ENCODE measurements at places on chromosomes 16 and 17.

DNA sequence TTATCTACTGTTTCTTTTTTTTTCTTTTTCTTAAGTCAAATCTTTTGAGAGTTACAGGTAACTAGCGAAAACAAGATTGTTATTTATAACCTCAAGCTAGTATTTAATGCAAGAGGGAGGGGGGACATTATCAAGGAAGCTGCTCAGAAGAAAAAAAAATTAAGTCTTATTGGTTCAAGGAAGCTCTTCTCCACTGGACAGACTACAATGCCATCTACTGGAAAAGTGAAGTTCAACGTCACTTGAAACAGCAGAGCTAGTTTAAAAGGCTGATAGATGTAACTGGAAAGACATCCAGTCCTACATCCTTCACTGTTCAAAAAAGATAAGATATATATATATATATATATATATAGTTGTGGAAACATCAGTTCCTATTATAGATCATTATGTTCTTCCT lies 418.0 kb upstream of the PSMD7 start:
- peak; percentile 44 for DNase-seq

DNA sequence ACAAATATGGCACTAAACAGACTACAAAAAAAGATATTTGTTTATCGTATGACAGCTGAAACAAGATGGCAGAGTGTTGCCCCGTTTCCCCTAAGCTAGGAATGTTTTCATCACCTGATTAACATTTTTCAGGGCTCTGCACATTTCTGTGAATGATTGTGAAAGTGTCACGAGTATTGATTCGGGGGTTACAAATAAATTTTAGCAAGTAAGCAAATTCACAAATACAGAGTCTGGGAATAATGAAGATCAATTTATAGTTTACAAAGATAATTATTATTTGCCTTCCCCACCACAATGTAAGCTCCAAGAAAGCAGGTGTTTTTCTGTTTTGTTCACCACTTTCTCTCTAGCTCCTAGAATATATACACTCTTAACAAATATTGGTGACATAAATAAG lies 361.2 kb upstream of the ERCC4 start:
- DNase-seq = no peak

- DNase-seq = no peak
Measured at GRCh38 chr17:524406-524950, 171.9 kb upstream of the RPH3AL start.

DNA sequence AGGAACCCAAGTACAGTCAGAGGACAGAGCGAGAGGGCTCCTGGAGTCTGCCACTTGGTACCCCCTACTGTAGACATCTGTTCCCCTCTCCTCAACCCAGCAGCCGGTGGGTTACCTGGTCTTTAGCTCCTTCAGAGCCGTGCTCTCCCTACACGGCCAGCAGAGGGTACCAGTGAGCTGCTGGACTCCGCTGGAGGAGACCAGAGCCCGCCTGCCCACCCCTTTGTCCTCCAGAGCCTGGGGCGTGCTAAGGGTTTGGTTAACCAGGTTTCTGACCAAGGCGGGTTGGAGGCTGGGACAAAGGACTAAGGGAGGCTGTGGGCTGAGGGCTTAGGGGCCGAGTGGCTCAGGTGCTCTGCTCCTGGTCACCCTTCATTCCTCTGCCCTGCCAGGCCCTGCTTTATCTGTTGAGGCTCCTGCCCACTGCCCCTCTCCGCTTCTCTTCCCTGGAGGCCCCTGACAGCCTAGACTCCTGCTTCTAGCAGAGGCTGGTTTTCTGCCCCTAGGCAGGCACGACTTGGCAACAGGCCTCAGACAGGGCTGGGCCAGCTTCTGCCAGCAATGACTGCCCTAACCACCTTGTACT lies 2.7 kb upstream of the HSD11B2 start:
- DNase-seq = peak; percentile 64

GRCh38 chr16:30567160-30567990 lies 4.1 kb downstream of the ZNF688 start:
- DNase-seq = no peak

DNA sequence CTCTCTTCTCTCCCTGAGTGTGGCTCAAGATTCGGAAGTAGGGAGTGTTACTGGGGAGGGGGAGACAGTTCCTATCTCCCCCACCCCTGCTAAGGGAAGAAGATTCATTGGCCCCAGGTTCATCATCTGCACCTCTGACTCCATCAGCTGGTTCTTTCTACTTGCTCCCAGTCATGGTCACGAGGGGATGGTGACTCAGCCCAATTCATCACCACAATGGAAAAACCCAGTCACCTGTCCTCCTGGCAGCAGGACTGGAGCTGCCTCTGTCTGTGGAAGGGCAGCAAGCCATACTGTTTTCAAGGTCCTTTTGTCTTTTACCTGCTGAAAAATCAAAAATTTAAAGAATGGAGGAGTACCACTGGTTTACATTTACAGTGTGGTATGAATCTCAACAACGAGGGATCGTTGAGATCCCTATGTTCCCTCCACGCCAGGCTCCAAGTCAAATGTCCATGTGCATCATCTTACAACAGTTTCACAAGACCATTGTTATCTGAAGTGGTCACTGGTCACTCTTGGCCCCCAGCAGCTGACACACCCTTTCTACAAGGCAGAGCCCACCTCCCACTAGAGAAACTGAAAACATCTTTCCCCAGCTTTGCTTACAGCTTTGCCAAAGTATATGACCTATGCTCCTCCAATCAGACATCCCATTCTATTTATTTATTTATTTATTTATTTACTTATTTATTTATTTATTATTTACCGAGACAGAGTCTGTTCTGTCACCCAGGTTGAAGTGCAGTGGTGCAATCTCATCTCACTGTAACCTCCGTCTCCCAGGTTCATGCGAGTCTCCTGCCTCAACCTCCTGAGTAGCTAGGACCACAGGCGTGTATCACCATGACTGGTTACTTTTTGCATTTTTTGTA lies 40.4 kb upstream of the NDRG4 start:
- DNase-seq = peak; percentile 44

DNA sequence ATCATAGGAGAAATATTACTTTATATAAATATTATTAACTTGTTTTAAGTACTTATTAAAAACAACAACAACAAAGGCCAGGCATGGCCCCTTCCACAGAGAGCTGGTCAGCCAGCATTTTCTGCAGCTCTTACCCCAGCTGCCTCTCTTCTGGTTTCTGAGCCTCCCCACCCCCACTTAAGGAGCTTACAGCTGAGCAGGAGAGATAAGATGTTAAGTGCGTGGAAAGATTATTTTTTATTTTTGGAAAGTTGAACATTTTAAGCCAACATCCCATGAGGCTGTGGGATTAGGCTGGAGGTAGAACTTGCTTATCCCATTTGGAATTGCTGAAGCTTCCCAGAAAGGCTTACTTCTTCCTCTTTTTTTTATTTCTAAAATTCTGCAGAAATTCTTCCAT lies 401.2 kb downstream of the SEC14L1 start:
- DNase-seq = no peak

DNA sequence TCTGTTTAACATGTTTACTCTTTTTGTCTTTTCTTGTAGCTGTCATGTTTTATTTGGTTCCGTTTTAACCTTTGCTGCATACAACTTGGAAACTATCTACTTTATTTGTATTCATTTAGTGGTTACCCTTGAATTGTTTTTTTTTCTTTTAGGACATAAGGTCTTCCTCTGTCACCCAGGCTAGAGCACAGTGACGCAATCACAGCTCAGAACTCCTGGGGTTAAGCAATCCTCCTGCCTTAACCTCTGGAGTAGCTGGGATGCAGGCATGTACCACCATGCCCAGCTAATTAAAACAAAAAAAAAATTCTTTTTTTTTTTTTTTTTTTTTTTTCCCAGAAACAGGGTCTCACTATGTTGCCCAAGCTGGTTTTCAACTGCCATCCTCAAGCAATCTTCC lies 29.8 kb upstream of the USP43 start:
- no peak for DNase-seq

- no peak for DNase-seq
Measured at GRCh38 chr16:86758932-86759331, 180.6 kb downstream of the FOXL1 start.

- no peak for DNase-seq
Measured at GRCh38 chr16:66147291-66147690, 219.2 kb upstream of the CDH5 start.

GRCh38 chr16:661184-661821 lies 6.6 kb upstream of the RHOT2 start:
- DNase-seq = no peak

DNA sequence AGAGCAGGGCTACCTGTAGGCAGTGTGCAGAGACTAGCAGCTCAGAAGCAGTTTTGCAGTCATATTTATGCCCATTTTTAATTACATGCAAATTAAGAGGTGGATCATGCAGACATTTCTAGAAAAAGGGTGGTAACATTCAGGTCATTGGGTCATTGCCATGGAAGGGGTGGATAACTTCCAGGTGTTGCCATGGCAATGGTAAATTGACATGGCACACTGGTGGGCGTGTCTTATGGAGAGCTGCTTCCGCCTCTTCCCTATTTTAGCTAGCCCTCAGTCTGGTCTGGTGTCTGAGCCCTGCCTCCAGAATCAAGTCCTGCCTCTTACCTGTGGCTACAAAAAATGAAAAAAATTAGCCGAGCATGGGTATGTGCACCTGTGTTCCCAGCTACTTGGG lies 2.8 kb upstream of the DNAI2 start:
- no peak for DNase-seq

DNA sequence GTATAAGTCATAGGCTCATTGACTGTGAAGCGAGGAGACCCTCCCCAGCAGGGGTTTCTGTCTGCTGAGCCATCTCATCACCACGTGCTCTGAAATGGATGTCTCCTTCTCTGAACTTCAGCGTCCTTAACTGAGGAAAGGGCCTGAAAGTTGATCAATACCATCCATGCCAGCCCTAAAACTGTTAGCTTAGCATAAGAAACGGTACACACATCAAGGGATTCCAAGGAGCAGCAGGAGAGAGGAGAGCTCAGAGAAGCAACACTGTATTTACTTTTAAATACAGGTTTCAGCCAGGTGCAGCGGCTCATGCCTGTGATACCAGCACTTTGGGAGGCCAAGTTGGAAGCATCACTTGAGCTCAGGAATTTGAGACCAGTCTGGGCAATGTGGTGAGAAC lies 248.9 kb upstream of the TNRC6C start:
- no peak for DNase-seq

DNA sequence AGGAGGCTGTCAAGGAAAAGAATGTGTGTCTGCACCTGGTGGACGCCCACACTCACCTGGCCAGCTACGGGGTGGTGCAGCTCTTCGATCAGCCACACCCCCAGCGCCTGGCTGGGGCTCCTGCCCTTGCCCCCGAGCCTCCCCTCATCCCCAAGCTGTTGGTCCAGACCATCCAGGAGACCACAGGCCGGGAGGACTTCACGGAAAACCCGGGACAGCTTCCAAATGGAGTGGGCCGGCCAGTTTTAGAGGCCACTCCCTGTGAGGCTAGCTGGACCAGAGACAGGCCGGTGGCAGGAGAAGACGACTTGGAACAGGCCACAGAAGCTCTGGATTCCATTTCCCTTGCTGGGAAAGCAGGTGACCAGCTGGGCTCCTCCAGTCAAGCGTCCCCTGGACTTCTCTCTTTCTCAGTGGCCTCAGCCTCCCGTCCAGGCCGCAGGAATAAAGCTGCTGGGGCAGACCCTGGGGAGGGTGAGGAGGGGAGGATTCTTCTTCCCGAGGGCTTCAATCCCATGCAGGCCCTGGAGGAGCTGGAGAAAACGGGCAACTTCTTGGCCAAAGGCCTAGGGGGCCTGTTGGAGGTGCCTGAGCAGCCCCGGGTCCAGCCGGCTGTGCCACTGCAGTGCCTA lies 2.2 kb downstream of the WDR81 start:
- DNase-seq = no peak

DNA sequence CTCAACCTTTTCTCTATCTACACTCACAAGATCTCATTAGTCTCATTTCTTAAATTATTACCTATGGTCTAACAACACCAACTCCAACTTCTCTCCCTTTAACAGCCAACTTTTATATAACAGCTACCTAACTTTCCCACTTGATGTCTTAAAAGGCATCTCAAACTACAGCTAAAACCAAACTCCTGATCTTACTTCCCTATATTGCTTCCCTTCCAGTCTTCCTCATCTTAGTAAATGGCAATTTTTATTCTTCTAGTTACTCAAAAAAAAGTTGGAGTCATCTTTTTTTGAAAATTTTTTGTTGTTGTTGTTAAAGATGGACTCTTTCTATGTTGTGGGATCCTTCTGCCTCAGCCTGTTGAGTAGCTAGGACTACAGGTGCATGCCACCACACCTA lies 15.3 kb downstream of the SRR start:
- DNase-seq = no peak

- DNase-seq = peak; percentile 88
Measured at GRCh38 chr16:70696952-70697593, 11.2 kb upstream of the MTSS2 start.

GRCh38 chr16:47940466-47940865 lies 215.3 kb downstream of the ABCC12 start:
- DNase-seq = no peak

- no peak for DNase-seq
Measured at GRCh38 chr17:44956998-44957981, 9.7 kb upstream of the KIF18B start.

DNA sequence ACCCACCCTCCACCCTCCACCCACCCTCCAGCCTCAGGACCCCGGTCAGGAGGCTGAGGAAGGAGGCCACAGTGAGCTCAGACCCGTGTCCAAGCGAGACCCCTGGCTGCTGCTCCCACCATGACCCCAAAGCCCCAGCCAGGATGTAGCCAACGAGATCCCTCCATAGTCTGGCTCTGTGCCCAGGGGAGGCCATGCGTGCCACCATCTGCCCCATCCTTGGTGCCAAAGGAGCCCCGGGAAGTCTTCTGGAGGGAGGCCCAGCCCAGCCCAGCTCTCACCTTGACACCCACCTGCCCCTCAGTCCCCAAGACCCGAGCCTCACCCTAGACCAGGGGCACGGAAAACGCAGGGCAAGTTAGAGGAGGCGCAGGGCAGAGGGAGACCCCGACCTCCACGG lies 34.2 kb downstream of the PIEZO1 start:
- no peak for DNase-seq

GRCh38 chr17:30545024-30545423 lies 67.8 kb downstream of the GOSR1 start:
- no peak for DNase-seq

DNA sequence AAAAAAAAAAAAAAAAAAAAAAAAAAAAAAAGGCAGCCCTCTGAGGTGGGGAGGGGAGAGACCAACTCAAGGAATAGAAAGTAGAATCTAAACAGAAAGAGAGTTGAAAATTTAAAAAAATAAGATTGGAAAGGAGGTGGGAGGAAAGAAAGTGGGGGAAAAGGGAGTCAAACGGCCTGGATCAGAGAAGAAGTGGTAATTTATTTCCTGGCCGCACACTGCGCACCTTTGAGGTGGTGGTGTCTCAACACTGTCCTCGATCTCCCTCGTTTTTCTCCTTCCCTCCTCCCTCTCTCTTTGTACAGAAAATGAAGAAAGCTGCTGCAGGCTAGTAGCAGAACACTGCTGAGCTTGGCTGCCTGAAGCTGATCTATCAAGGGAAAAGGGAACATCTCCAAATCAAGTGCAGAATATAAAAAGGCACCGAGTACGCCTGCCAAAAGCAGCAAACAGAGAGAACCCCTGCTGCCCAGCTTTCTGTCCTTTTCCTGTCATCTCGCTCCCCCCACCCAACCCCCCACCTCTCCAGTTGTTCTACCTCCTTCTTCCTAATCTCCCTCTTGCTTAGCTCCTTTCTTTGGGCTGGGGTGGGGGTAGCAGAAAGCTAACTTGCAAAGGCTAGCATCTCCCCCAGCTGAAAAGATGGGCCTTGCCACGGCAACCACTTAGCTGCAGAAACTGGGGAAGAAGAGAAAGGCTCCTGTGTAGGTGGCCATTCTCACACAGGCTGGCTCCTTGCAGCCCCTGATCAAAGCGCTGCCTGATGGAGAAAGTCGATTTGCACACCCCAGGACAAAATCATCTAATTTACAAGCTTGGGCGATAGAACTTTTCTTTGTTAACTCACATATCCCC lies 22.5 kb downstream of the AXIN2 start:
- no peak for DNase-seq

All from EL (cell line).